ENCODE measurements at places on chromosomes 7 and 10.

- peak; percentile 48 for DNase-seq
These were observed 18.9 kb downstream of the RCC1L start for GRCh38 chr7:75054744-75055143.

DNA sequence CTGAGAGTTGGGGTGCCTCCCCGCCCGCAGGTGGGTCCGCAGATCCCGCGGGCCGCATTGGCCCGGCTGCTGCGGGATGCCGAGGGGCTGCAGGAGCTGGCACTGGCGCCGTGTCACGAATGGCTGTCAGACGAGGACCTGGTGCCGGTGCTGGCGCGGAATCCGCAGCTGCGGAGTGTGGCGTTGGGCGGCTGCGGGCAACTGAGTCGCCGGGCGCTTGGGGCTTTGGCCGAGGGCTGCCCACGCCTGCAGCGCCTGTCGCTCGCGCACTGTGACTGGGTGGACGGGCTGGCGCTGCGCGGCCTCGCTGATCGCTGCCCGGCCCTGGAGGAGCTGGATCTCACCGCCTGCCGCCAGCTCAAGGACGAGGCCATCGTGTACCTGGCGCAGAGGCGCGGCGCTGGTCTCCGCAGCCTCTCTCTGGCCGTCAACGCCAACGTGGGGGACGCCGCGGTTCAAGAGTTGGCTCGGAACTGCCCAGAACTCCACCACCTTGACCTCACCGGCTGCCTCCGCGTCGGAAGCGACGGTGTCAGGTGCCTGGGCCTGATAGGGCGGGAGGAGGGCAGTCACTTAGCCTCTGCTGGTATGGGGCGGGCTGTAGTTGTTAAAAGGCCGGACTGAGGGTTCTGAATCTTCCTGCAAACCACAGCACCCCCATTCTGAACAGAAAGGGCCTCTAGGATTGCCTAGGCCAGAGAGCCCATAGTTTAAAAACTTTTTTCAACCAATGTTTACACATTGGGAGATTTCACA, 1.3 kb downstream of the FBXL15 start:
- no peak for DNase-seq

DNA sequence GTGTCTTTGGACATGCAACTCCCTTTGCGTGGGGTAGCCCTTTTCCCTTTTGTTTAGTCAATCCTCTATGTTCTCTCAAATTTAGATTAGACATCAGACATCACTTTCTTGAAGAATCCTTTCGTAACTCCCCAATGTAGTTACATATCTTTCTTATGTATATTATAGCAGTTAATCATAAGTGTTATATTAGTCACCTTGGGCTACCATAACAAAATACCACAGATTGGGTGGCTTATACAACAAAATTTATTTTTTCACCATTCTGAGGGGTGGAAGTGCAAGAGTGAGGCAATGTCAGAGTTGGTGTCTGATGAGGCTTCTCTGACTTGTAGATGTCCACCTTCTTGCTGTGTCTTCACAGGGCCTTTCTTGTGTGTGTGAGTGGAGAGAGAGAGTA, 105.7 kb downstream of the PHTF2 start:
- no peak for DNase-seq

DNA sequence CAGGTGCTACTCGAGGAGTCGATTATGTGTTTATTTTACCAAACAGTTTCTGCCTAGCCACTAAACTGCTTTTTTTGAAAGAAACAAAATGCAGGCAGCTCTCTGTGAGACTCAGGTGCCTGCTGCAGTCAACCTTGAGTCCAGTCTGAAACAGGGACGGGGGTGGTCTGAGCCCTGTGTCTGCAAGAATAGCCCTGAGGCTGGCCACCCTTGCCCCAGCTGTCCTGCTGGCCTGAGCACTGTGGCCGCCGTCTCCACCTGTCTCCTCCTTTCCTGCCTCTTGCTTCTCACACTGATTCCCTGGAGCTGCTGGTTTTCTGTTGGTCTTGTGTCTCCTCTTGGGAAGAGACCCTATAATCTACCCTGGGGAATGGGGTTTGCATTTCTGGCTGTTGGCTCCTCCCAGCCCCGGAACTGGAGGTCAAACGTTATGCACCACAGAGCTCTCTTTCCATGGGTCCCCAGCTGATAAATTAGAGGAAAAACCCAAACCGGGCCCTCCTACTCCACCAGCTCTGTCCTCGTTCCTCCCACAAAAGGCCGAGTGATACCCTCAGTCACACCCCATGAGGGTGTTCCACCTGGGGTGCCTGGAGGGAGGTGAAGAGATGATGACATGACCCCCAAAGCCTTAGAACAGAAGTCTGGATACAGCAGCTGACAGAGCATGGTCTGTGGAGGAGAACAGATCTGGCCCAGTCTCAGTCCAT, 15.0 kb upstream of the SLC18A3 start:
- no peak for DNase-seq

DNA sequence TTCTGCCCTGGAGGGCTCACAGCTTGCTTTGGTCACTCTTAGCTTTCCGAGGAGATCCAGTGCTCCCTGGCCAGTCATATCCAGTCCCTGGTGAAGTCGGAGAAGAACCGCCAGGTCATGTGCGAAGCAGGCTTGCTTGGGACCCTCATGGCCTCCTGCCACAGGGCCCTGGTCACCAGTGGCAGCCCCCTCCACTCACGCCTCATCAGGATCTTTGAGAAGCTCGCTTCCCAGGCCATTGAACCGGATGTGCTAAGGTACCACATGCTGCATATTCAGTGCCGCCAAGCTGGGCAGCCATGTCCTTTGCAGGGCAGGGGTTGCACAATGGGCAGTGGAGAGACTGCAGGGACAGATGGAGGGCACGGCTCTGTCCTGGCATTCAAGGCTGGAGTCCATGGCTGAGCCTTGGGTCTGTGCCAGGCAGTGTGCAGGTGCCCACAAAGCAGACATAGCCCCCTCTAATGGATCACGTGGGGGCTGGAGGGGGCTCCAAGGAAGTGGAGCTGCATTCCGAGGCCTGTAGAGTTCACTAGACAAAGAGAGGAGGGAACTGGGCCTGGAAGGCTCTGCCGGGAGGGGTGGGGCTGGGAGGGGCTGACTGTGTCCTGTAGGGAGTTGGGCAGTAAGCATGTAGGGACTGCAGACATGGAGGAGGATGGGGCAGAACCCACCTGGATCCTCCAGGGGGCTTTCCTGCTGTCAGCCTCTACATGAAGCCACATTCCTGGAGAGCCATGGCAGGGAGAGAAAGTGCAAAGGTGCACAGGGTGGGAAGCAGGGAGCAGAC, 89.9 kb downstream of the WDFY4 start:
- no peak for DNase-seq

DNA sequence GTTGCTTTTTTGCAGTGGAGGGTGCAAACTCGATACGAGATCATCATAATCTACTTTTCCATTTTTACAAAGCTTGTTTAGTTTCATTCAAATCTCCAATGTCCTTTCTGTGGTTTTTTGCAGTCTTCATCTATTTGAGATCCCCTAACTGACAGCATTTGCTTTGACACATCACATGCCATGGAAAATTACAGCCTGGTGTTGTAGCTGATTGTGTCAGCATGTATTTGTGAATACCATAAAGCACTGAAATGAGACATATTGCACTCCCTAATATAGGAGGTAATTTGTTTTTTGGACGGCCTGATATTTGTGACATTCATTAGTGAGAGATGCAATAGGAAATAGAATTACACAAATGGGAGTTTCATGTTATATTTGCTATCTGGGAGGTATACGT, 620.8 kb downstream of the KCNMA1 start:
- DNase-seq: no peak

DNA sequence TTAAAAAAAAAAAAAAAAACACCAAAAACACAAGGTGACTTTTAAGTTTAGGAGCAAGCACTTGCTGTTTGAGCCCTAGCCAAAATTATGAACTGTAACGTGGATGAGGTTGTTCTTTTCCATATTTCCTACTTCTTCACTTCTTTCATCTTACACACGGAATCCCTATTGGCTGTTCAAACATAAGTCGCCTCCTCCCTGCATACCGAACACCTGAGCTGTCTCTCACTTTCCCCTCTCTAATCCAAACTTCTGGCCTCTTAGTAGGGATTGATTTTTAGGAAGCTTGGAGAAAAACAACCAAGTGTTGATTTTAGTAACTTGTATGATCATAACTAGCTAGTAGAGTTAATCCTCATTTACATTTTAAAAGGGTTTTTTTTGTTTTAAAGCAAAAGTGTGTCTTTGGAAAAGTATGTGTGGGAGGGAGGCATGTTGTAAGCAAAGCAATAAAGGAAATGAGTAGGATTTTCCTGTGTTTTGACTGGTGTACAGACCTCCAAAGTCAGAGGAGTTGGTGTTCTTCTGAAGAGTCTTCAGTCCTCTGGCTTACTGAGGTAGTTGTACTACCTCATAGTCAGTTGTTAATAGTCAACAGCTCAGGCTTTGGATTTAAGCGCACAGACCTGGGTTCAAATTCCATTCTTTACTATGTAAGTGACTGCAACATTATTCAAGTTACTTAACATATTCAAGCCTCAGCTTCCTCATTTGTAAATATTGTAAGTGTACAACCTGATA, 39.3 kb downstream of the RABGEF1 start:
- no peak for DNase-seq

GRCh38 chr7:157529768-157530560, 193.2 kb downstream of the DNAJB6 start:
- DNase-seq: no peak

DNA sequence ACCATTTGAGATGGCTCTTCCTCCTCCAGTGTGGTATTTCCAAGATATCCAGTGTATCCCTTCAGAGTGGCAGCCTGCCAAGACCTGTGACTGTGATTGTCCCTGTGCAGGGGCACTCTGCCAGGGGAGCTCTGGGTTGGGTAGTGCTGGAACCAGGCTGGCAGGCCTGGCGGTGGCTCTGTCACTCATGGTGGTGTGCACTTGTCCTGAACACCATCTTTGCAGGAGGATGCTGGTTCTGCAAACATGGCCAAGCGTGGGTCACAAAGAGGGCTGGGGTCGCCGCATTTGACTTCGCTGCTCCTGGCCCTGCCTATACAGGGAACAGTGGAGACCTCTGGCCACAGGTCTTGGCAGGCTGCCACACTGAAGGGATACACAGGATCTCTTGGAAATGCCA, 205.2 kb downstream of the PRPF18 start:
- DNase-seq: no peak

DNA sequence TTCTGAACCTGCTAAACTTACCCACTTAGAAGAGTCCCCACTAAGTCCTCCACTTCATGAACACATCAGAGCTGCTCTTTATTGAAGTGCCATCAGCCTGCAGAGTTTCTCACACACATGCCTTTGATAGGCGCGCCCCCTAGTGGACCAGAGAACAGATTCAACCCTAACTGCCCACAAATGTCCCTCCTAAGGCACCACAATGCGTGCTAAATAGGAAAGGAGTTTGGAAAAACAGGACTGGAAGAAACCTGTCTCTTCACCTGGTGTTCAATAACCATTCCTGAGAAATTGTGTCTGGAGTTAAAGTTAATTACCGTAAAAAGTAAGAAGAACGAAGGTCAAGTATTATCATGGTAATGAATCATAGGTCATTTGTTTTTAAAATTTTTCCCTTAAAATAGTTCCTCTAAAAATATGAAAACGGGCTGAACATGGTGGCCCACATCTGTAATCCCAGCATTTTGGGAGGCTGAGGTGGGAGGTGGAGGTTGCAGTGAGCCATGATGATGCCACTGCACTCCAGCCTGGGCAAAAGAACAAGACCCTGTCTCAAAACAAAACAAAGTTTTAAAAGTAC, 249.7 kb downstream of the ELMO1 start:
- DNase-seq: peak; percentile 59

GRCh38 chr10:76491216-76491615, 1059.8 kb downstream of the LRMDA start:
- peak; percentile 2 for DNase-seq

GRCh38 chr10:102661658-102662028, 17.4 kb downstream of the TRIM8 start:
- no peak for DNase-seq

Data from fibroblast of the conjunctiva (primary cell).